ENCODE measurements at places on chromosomes 12 and 14.

- DNase-seq = no peak
Measured at GRCh38 chr12:79223210-79223609, 358.6 kb downstream of the SYT1 start.

- no peak for DNase-seq
Measured at GRCh38 chr12:102437511-102437910, 42.9 kb downstream of the IGF1 start.

DNA sequence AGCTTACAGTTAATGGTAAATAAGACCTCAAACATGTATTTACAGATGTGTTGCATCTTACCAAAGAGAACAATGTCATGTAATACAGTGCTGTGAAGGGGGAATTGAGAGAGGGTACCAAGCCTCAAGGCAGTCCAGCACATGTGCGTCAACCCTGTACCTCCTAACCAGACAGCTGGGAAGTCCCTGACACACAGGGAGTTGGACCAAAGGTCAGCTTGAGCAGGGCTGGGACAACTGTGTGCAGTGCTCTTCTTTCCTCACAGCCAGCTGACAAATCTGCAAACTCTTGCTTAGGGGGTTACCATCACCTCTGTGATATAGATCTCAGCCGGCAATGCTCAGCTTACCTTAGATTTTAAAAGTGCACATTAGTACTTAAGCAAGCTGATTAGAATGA lies 56.8 kb upstream of the RIC8B start:
- DNase-seq = no peak

DNA sequence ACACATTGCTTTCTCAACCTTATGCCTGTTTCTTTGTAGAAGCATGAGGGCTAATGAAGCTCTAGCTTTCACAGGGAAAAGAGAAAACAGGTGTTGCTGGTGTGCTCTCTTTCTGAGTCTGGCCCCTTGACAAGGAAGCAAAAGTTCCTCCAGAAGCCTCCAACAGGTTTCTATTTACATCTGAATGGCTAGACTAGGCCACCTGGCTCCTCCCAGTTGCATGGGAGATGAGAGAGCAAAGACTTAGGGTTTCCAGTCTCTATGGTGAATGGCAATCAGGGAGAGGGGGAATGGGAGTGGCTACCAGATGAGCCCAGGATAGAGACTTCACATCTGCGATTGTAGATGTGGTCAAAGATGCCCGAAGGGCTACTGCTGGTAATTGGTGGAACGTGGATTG lies 138.1 kb upstream of the PLXNC1 start:
- DNase-seq = no peak

GRCh38 chr12:12810553-12811021 lies 2.6 kb upstream of the DDX47 start:
- DNase-seq = peak; percentile 1

DNA sequence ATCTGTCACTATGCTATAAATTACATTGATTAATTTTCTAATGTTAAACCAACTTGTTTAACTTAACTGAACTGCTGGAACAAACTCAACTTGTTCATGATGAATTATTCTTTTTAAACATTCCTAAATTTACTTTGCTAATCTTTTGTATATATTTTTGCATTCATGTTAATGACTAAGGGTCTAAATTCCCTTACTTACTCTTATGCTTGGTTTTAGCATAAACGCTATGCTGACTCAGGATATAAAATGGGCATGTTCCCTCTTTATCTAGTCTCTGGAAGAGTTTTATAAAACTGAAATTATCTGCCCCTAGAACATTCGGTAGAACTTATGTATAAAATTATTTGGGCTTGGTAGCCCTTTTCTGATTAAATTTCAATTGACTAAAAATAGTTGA lies 342.8 kb upstream of the DIO2 start:
- DNase-seq = no peak

DNA sequence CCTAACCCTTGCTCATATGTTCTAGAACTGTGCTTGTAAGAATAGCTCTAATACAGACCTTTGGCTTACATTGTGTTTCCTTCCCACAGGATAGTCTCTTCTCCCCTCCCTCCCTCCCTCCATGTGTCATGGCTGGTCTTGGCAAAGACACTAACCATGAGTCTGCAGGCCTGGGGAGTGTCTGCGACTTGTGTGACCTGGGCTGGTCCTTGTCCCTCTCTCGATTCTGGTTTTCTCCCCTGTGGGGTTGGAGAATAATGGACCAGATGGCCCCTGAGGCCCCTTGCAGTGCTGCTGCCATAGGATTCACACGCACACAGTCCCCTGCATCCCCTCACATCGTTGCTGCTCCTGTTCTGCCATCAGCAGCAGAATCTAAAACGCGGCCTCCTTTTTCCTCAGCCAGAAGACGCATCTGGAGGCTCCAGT lies 30.3 kb downstream of the DEGS2 start:
- no peak for DNase-seq

- DNase-seq = peak; percentile 37
Measured at GRCh38 chr12:62793256-62794217, 141.4 kb downstream of the PPM1H start.

GRCh38 chr14:75371297-75371696 lies 56.5 kb upstream of the JDP2 start:
- DNase-seq = no peak

DNA sequence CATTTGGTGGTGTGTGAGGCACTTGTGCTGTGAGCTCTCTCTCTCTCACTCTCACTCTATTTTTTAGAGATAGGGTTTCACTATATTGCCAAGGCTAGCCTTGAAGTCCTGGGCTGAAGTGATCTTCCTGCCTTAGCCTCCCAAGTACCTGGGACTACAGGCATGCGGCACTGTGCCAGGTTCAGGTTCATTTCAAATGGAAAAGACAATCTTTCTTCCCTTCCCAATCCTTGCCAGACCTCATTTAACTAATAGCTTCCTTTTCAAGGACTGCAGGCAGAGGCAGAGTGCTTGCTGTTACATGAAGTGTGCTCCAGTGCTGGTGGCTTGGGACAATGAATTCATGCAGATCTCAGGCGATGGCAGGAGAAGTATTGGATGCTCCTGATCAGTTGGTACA lies 73.2 kb upstream of the BICD1 start:
- no peak for DNase-seq

- DNase-seq = no peak
Measured at GRCh38 chr14:99317231-99318090, 45.5 kb upstream of the BCL11B start.

- DNase-seq = no peak
Measured at GRCh38 chr12:45310627-45310968, 94.7 kb downstream of the ANO6 start.

- DNase-seq = no peak
Measured at GRCh38 chr14:87041290-87042020, 951.5 kb downstream of the GALC start.

- no peak for DNase-seq
Measured at GRCh38 chr14:60217713-60218112, 31.3 kb upstream of the PPM1A start.

GRCh38 chr12:63155375-63155774 lies 4.4 kb upstream of the AVPR1A start:
- DNase-seq = no peak

DNA sequence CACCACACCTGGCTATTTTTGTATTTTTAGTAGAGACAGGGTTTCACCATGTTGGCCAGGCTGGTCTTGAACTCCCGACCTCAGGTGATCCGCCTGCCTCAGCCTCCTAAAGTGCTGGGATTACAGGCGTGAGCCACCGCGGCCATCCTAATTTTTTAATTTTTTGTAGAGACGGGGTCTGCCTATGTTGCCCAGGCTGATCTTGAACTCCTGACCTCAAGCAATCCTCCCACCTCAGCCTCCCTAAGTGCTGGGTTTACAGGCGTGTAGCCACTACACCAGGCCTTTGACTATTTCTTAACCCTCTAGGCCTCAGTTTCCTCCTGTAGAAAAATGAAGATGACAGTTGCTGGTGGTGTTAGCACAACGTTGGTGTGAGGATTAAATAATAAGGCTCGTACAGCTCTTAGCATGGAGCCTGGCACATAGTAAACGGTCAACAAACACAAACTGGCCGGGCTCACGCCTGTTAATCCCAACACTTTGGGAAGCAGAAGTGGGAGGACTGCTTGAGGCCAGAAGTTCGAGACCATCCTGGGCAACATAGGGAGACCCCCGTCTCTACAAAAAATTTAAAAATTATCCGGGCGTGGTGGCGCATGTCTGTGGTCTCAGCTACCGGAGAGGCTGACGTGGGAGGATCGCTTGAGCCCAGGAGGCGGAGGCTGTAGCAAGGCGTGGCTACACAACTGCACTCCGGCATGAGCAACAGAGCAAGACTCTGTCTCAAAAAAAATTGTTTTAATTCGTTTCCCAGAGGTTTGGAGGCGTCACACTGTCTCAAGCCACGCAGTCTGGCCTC lies 979 bp downstream of the DDX54 start:
- DNase-seq = no peak

DNA sequence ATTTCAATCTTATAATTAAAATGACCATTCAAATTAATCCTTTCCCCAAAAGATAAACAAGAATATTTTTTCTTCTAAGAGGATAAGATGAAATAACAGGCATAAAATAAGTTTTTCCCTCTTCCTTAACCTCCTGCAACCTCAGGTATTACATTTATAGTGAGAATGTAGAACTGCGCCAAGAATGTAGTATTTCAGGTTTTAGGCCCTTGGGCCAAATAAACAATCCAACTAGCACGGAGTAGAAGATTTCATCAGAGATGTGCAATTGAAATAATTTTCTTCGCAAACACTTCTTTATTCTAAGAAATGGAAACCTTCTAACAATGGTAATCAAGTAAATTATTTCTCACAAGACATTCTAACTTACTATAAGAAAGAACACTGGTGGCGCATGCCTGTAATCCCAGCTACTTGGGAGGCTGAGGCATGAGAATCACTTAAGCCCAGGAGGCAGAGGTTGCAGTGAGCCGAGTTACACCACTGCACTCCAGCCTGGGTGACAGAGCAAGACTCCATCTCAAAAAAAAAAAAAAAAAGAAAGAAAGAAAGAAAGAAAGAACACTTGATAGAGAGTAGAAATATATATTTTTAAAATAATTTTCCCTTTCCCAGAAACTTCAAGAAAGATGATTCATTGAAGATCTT lies 100.8 kb downstream of the TAOK3 start:
- no peak for DNase-seq

- DNase-seq = no peak
Measured at GRCh38 chr12:13066014-13066413, 21.8 kb downstream of the FAM234B start.

- DNase-seq = no peak
Measured at GRCh38 chr14:34502545-34503225, 36.8 kb downstream of the EAPP start.
